ENCODE measurements at places on chromosomes 3 and 15.
A peak's percentile ranks its signal among the peaks of the same experiment; 100 is the strongest.

- DNase-seq: no peak
These were observed 99.5 kb downstream of the POLR2M start for GRCh38 chr15:57806003-57806402.

GRCh38 chr3:162213956-162214355, 717.3 kb downstream of the OTOL1 start:
- no peak for DNase-seq

GRCh38 chr3:32708672-32709283, 23.8 kb downstream of the CNOT10 start:
- no peak for DNase-seq

- DNase-seq: peak; percentile 90
These were observed 157.8 kb downstream of the MECOM start for GRCh38 chr3:169505577-169506230.

GRCh38 chr3:143119974-143120715, 574 bp downstream of the CHST2 start:
- peak; percentile 72 for DNase-seq

GRCh38 chr3:44825264-44825925, 36.3 kb upstream of the TMEM42 start:
- no peak for DNase-seq

DNA sequence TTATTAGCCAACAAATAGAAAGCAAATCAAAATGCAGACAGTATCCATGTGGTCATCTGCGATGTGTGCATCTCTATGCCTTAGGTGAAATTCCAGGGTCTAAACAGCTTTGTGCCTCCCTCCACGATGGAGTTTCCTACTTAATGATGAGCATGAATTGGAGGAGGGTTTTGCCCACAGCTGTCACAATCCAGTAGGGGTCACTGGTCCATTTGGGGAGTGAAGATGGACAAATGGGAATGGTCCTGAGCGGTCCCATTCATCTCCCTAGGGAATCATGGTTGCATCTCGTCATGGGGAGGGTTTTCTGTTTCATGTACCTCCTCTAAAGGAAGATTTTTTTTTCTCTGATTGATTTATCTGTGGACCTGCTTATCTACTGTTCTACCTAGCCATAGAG, 358.0 kb downstream of the PTPRG start:
- no peak for DNase-seq

- no peak for DNase-seq
These were observed 486.0 kb upstream of the ADAMTS9 start for GRCh38 chr3:65173841-65174240.

- DNase-seq: no peak
These were observed 4.7 kb upstream of the COPB2 start for GRCh38 chr3:139394116-139394515.

Data from NCI-H1105 treated with DMSO at 0.1 percent for 48 hours (cell line).